Pericardium fibroblast (primary cell): ENCODE measurements at places on chromosomes 2 and 18. TPM values are rescaled to one million over a fixed set of nuclear protein-coding genes. Genes with fewer than 3 reads are reported as not detected.

The NT5C1B gene
- not detected in 2 replicates for total RNA-seq

The ABCA12 gene
- under 0.01 TPM in 1 of 2 replicates, not detected in the other for total RNA-seq

The NAT8 gene
- total RNA-seq: not detected in 2 replicates

The RAMP1 gene
- total RNA-seq: 18.0 and 21.4 TPM in 2 replicates
